CD4-positive, alpha-beta T cell treated with Interleukin-15 for 4 hours (primary cell): ENCODE measurements at places on chromosomes 3 and 15.

DNA sequence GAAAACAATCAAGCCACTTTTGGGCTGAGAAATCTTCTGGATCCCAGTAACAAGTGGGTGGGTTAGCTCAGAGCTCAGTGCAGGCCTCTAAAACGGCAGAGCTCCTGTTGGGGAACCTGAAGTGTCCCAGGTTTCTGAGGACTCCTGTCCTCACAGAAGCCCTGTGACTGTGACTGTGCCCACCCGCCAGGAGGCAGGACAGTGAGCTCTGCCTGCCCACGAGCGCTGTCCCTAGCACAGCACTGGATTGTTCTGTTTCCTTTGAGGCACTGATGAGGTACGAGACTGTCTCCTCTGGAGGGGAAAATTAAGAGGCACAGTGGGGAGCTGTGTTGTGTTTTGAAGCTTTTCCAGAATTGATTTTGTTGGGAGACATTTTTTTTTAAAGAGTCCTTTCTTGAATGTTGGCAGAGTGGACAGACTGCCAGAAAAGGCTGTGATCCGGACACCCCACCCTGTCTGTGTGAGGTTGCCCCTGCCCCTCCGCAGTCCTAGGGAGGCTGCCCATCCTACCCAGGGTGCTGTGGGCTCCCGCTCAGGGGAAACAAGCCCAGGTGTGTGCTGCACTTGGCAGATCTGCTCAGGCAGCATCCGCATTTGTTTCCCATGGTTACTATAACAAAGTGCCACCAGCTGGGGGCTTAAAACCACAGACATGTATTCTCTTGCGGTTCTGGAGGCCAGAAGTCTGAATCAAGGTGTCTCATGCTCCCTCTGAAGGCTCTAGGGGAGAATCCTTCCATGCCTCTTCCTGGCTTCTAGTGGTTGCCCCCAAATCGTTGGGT, 66.6 kb upstream of the LARS2 start:
- no peak for DNase-seq

DNA sequence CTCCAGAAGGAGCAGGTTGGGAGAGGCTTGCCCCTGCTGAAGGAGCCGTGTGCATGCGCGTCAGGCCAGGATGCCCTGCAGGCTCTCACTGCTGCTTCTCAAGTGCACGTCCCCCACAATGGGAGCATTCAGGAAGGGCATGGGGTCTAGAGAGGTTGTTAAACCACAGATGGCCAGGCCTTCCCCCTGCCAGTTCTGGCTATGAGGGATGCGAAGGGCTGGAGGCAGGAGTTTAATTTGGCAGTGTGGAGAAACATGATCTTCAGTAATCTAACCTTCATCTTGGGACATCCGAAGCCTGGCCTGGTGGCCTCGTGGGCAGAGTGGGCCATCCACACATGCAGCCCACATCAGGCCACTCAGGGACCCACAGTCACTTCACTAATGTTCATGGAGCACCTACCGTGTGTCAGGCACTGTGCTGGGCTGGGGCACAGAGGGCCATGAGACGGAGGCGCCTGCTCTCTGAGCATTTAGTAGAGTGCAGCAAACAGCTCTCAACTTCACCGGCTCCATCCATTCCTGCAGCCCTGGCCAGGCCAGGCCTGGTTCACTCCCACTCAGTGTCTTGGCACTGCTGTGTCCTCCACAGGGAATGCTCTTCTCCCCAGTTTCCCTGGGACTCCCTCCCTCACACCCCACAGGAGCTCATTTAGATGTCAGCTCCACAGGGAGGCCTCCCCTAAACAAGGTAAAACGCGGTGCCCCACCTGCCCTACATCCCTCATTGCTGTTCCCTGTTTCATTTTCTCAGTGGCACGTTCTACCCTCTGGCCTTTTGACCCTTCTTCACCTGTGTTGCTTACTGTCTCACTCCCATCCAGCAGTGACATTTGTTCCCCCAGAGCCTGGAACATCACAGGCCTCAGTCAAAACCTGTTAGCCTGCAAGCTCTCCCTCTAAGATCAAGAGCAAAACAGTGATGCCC, 4.0 kb downstream of the CFAP100 start:
- DNase-seq, result no peak

DNA sequence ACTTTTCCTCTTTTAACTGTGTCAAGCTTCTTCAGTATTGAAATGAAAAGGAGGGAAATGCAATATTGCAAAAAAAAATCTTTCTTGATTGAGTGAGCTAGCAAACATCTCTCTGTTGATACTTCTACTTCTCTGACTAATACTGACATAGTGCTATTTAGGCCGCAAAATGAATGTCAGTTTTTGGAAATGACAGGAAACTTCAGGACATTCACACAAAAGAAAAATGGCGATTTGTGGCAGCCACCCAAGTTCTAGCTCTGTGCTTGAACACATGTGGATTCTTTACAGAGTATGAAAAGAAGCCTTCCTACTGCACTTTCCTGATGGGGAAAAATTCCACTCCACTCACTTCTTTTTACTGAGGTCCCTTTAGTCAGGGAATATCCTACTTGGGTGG, 486.8 kb upstream of the ALCAM start:
- DNase-seq, result no peak

DNA sequence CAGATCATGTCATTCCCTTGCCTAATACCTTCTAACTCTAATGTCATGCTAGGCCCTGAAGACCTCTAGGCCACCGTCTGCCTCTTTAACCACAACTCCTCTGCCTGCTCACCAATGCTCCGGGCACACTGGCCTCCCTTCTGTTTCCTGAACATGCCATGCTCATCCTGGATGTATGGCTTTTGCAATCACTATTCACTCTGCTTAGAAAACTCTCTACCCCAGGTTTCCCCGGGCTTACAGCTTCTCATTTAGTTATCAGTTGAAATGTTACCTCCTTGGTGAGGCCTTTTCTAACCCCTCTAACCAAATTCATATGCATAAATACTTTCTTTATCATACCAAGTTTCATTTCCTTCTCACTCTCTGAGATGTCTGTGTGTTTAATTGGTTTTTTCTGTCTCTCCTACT, 727.8 kb upstream of the CFAP20DC start:
- DNase-seq, result no peak

DNA sequence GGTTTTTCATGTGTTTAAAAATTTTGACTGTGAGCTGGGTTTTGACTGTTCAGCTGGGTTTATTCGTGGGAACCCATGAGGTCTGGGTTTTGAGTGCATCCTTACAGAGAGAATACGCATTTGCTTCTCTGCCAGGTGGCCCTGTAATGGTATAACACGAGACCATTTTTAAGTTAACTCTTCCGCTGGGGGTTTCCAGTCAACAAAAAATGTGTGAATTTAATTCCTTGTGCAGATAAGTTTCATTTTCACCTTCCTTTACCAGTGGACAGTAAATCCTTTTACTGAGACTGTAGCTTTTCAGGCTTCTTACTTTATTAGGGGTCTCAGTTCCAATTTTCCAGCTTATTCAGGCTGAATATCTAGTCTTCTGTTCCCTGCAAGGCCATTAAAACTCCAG, 149.6 kb downstream of the OPA1 start:
- DNase-seq, result no peak

- DNase-seq, result no peak
Measured at GRCh38 chr3:35665390-35666055, 26.2 kb downstream of the ARPP21 start.

DNA sequence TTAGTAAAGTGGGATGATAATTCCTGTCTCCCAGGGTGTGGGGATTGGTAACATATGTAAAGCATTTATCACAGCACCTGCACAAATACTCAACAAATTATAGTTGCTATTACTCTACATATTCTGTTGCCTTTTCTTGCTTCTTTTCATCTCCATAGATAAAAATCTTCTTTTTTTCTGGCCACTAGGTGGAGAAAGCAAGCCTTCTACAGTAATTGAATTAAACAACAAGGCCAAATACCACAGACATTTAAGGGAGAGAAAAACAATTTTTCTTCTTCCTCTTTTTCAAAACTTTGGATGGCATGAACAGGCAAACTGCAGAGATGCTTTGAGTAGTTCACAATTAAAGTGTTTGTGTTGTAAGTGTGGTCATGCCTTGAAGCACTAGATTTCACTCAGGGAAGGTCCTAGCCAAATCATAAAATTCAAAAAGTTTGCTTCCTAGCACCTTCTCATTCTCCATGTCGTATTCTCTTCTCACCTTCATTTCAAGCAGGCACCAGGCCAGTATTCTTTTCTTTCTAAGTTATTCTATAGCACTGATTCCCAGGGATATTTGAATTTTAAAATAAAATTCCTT, 493.4 kb upstream of the TGFBR2 start:
- DNase-seq, result peak; percentile 31

DNA sequence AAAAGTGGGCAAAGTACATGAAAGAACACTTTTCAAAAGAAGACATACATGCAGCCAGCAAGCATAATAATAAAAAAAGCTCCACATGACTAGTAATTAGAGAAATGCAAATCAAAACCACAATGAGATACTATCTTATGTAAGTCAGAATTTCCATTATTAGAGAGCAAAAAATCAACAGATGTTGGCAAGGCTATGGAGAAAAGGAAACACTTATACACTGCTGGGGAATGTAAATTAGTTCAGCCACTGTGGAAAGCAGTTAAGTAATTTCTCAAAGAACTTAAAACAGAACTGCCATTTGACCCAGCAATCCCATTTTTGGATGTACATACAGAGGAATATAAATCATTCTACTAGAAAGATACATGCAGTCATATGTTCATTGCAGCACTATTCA, 360.7 kb downstream of the NSUN3 start:
- DNase-seq, result no peak

DNA sequence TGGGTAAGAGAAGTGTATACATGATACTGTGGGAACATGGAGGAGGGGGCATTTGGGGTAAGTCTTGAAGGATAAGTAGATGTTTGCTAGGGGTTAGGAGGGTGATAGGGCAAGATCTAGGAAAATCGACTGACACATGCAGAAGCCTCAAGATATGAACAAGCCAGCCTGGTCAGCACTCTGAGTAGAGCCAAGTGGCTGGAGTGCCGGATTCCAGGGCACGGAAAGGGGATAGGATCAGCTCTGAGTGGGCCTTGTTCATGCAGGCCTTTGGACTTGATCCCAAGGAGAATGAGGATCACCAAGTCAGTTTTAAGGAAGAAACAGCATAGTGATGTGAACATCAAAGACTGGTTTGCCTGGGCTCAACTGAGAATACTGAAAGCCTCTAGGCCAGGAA, 24.3 kb upstream of the MANF start:
- DNase-seq, result no peak

- DNase-seq, result no peak
Measured at GRCh38 chr3:20057612-20058180, 17.4 kb downstream of the KAT2B start.
